ENCODE measurements at places on chromosomes 4 and X.
A peak's percentile ranks its signal among the peaks of the same experiment; 100 is the strongest.

- DNase-seq = no peak
Observed at GRCh38 chr4:169030562-169030982, 20.5 kb upstream of the CBR4 start.

DNA sequence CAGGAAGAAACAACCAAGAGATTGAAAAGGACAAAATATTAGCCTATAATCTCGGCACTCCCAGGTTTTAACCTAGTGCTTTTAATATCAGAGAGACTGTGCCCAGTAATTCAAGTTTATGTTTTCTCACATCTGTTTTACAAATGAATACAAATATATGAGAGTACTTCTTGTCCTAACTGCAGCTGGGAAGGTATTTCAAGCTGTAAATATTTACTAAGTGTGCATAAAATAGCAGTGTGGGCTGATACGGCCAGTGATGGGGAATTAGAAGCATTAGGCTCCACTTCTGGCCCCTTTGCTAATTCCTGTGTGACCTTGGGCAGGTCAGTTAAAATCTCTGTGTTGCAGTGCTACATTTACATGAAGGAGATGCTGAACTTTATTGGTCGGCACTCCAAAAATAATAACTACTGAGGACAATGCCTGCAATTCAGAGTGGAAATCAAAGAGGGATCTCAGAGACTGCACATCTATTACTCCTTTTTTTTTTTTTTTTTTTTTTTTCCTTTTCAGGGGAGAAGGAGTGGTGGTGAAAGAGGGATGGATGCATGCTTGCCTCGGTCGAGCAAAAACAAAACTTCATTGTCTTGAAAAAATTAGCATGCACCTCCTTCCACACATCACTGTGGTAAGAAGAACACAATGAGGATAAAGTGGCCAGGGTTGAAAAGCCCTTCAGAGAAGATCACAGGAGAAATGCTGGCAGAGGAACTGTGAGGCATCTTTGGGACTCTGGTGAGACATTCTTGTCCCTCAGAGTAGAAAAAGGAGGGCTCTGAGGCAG is 44.6 kb upstream of the LNX1 start:
- peak; percentile 64 for DNase-seq

GRCh38 chrX:77009691-77010090 is 437.5 kb upstream of the FGF16 start:
- DNase-seq = no peak

- DNase-seq = peak; percentile 91
Observed at GRCh38 chr4:28481565-28481964, 1620.9 kb downstream of the STIM2 start.

DNA sequence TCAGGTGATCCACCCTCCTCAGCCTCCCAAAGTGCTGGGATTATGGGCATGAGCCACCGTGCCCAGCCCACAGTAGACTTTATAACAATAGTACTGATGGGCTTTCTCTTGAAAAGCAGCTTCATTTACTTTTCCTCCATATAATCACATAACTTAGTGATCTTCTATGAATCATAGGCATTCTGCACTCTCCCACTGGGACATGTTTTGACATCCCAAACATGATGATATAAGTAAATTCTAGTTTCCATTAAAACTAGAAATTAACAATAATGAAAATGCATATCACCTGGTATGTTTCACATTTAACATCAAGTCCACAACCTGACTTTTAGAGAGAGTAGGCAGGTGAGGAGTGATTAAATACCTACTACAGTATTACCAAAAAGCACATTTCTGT is 96.5 kb downstream of the CAMK2D start:
- DNase-seq = no peak

- DNase-seq = no peak
Observed at GRCh38 chrX:26649534-26649933, 433.6 kb downstream of the MAGEB5 start.

- DNase-seq = no peak
Observed at GRCh38 chr4:88195328-88196012, 37.0 kb upstream of the ABCG2 start.

- no peak for DNase-seq
Observed at GRCh38 chrX:83419030-83419792, 88.9 kb upstream of the POU3F4 start.

GRCh38 chr4:14182148-14182547 is 554.6 kb upstream of the BOD1L1 start:
- DNase-seq = no peak

DNA sequence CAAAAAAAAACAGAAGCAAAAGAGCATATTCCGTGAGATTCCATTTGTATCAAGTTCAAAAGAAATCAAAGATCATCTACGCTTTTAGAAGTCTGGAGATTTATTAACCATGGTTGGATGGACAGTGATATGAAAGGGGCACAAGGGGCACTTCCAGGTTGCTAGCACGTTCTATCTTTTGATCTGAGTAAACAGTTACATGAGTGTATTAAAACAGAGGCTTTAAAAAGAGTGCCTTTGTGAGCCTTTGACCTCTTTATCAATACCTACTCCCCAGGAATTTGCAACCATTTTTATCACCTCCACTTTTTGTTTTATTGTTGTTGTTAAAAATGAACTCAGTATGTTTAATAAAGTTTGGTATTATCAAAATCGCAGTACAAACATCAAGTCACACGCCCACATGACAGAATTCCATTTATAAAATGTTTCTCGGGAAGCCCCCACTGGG is 72.4 kb upstream of the UCP1 start:
- no peak for DNase-seq

- DNase-seq = no peak
Observed at GRCh38 chr4:179285696-179286095, 1843.5 kb upstream of the AGA start.

DNA sequence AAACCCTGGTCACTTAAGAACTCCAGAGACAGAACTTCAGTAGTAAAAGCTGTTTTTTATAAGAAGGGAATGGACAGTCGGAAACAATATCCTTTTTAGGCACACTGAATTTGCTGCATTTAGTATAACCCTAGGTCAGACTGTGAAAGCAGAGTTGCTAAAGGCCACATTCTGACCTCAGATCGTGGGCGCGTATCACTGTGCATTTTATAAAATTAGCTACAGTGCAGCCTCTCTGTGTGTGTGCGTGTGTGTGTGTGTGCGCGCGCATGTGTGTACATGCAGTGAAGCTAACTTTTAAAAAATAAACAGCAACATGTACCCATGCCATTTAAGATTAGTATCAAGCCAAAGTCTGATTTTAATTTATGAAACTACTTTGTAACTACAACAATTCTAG is 8.0 kb downstream of the ZNF827 start:
- no peak for DNase-seq

GRCh38 chrX:155877288-155877687 is 3.9 kb upstream of the VAMP7 start:
- DNase-seq = no peak

DNA sequence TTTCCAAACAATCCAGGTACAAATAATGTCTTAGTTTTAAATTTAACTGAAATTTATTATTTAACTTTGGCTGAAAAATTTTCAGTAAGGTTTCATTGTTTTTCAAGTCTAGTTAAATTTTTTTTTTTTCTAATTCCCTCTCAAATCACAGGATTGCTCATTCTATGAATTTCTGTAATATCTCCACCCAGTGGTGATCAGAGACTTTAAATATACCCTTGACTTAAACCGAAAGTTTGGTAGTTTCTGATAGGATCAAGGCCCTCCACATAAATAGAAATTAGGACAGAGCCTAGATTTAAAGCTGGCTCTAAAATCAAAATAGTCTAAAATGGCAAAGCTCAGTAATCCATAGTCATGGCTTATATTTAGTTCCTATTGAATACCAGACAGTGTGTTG is 175.4 kb downstream of the TBCK start:
- no peak for DNase-seq

- no peak for DNase-seq
Observed at GRCh38 chrX:47798861-47799260, 37.8 kb upstream of the ZNF81 start.

All from LNCaP clone FGC (cell line).